ENCODE measurements at places on chromosomes 3 and 15.
A peak's percentile ranks its signal among the peaks of the same experiment; 100 is the strongest.

GRCh38 chr15:92637626-92638025 is 17.9 kb downstream of the FAM174B start:
- H3K27ac ChIP-seq = peak overlapping the region; percentile 84
- peaks cover 13% of the 10 kb centered on the region for H3K36me3 ChIP-seq
- H3K4me3 ChIP-seq = no peak overlapping the region
- no peak for DNase-seq
- no peaks in the 10 kb centered on the region for H3K27me3 ChIP-seq
- H3K4me1 ChIP-seq = peaks cover 33% of the 10 kb centered on the region

GRCh38 chr15:83745771-83746170 is 91.8 kb downstream of the ADAMTSL3 start:
- H3K27me3 ChIP-seq = peaks cover 12% of the 10 kb centered on the region
- H3K27ac ChIP-seq = no peak overlapping the region
- DNase-seq = no peak
- H3K4me3 ChIP-seq = no peak overlapping the region

DNA sequence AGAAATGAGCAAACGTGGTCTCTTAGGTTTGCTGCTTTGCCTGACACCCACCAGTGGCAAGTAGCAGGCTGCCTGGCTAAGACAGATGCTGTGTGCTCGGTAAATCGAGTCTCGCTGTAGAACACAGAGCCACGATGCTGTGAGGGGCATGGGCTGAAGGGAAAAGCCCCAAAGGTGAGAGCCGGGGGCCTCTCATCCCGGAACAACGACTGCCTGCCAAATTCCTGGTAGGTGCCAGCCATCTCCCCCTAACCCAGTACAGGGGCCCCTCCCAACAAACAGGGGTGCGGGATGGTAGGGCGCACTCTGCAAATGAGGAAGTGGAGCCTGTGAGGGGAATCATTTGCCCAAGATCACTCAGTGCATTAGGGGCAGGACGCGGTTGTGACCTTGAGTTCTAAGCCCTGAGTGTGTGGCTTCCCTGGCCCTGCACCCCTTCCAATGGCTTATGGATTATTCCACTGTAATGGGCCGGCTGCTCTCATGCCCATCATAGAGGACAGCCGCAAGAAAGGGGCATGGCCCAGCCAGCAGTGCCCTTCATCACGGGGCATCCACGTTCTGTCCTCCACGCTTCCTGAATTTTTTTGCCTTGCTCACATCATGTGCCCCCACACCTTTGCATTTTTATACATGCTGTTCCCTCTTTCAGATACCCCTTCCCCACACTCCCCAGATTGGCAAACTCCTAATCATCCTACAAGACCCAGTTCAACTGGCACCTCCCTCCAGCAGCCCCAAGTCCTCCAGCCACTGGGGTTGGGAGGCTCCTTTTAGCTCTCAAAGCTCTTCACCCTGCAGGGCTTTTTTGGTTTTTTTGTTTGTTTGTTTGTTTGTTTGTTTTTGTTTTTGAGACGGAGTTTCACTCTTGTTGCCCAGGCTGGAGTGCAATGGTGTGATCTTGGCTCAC is 125.4 kb downstream of the NUP210 start:
- peaks cover 21% of the 10 kb centered on the region for H3K27me3 ChIP-seq
- no peak overlapping the region for H3K4me3 ChIP-seq
- no peaks in the 10 kb centered on the region for H3K36me3 ChIP-seq

DNA sequence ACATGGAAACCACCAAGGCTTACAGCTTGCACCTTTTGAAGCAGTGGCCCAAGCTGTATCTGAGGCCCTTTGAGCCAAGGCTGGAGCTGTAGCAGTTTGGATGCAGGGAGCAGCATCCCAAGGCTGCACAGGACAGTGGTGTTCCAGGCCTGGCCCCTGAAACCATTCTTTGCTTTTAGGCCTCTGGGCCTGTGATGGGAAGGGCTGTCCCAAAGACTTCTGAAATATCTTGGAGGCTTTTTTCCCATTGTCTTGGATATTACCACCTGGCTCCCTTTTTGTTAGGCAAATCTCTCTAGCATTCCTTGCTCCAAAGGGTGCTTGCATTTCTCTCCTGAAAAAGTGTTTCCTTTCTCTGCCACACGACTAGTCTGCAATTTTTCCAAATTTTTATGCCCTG is 302.8 kb upstream of the MDFIC2 start:
- H3K4me1 ChIP-seq = no peaks in the 10 kb centered on the region
- no peak overlapping the region for H3K4me3 ChIP-seq
- H3K27me3 ChIP-seq = peaks cover 4% of the 10 kb centered on the region
- H3K27ac ChIP-seq = no peak overlapping the region

- H3K27me3 ChIP-seq = no peaks in the 10 kb centered on the region
- H3K4me1 ChIP-seq = peaks cover 78% of the 10 kb centered on the region
- DNase-seq = no peak
- no peak overlapping the region for H3K27ac ChIP-seq
- H3K36me3 ChIP-seq = peaks cover 26% of the 10 kb centered on the region
Observed at GRCh38 chr3:25476639-25477038, 48.6 kb downstream of the RARB start.

DNA sequence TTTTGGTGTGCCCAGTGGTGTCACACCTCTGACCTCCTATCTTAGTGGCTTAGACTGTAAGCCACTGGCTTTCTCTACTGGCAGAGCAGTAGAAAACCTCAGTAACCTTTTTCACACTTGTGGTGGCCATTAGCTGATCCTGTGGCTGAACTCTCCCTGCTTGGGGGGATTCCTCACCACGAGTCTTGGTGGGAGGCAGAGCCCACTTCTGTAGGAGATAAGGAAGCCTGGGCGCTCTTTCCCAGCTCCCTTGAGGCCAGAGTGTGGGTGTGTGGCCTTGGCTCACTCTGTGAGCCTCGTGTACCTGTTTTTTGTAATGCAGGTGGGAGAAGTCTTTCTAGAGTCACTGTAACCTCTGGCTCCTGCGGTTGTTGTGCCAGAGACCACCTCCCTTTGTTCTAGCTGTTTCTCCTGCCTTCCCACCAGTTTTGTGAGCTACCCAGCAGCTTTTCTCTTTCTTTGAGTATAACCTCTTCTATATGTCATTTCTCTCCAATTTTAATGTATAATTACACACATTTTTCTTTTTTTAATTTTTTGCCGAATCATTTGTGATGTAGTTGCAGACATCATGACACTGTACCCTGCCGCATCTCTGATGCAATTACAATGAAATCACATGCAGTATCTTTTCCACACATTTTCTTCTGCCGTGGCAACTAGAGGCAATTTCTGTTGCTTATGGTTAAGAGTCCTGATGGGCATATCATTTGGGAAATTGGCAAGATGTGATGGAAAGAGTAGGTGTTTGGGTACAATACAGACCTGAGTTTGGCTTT is 13.8 kb downstream of the XCR1 start:
- no peaks in the 10 kb centered on the region for H3K36me3 ChIP-seq
- no peaks in the 10 kb centered on the region for H3K27me3 ChIP-seq
- H3K4me3 ChIP-seq = no peak overlapping the region

- H3K4me1 ChIP-seq = no peaks in the 10 kb centered on the region
- no peak for DNase-seq
- H3K4me3 ChIP-seq = no peak overlapping the region
- no peaks in the 10 kb centered on the region for H3K36me3 ChIP-seq
- no peak overlapping the region for H3K27ac ChIP-seq
- H3K27me3 ChIP-seq = no peaks in the 10 kb centered on the region
Observed at GRCh38 chr3:133280586-133280985, 119.3 kb upstream of the BFSP2 start.

- H3K27ac ChIP-seq = no peak overlapping the region
- H3K4me3 ChIP-seq = no peak overlapping the region
Observed at GRCh38 chr3:105691633-105692032, 177.2 kb downstream of the CBLB start.

- no peaks in the 10 kb centered on the region for H3K27me3 ChIP-seq
- H3K4me3 ChIP-seq = no peak overlapping the region
- no peak overlapping the region for H3K27ac ChIP-seq
- peaks cover 3% of the 10 kb centered on the region for H3K4me1 ChIP-seq
- no peak for DNase-seq
Observed at GRCh38 chr15:42373274-42373673, 14.0 kb downstream of the CAPN3 start.

DNA sequence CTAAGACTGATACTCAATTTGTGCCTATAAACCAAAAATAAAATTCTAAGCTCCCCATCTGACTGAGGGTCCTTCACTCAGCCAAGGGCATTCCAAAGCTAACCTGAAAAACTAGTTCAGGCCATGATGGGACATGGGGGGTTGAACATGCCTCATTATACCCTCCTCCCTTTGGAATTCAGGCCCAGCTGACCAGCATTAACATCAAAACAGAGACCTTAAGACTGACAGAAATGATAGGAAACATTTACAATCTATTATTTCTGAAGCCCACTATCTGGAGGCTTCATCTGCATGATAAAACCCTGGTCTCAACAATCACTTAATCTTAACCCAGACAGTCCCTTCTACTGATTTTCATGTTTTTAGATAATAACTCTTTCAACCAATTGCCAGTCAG is 140.4 kb downstream of the ANO10 start:
- no peak overlapping the region for H3K4me3 ChIP-seq
- H3K36me3 ChIP-seq = no peaks in the 10 kb centered on the region
- peak overlapping the region; percentile 48 for H3K27ac ChIP-seq
- no peaks in the 10 kb centered on the region for H3K27me3 ChIP-seq

Data from mesothelial cell of epicardium (in vitro differentiated cells).